ENCODE measurements at places on chromosomes 12 and 14. TPM values are rescaled to one million over a fixed set of nuclear protein-coding genes. Genes with fewer than 3 reads are reported as not detected.

The PAPLN gene
- 4.4 TPM for total RNA-seq

The NFATC4 gene
- 59.3 TPM for total RNA-seq

The SDS gene
- total RNA-seq: not detected

The CAPZA3 gene
- total RNA-seq: not detected

The CCDC197 gene
- not detected for total RNA-seq

The CCDC196 gene
- not detected for total RNA-seq

The FOXM1 gene
- total RNA-seq: 8.9 TPM

The OR6C2 gene
- total RNA-seq: not detected

The OAS2 gene
- total RNA-seq: 0.39 TPM

The ESRRB gene
- under 0.01 TPM for total RNA-seq

The NPAS3 gene
- total RNA-seq: 1.6 TPM

The CEP170B gene
- 34.6 TPM for total RNA-seq

The CLEC4C gene
- total RNA-seq: not detected

The SLC2A14 gene
- not detected for total RNA-seq

The CLEC14A gene
- not detected for total RNA-seq
